Stimulated activated CD8-positive, alpha-beta memory T cell treated with anti-CD3 and anti-CD28 coated beads, Interleukin-12 subunit alpha, Interleukin-12 subunit beta, amount 100 ng/mL, for 4 hours (primary cell): ENCODE measurements at places on chromosomes 1 and 21.

- DNase-seq = no peak
Measured at GRCh38 chr21:35197191-35197590, 148.1 kb upstream of the RUNX1 start.

- DNase-seq = no peak
Measured at GRCh38 chr1:32818804-32819541, 1.5 kb downstream of the S100PBP start.

GRCh38 chr1:149962039-149962647 is 25.5 kb upstream of the MTMR11 start:
- no peak for DNase-seq

GRCh38 chr1:45044916-45045315 is 32.9 kb downstream of the UROD start:
- DNase-seq = no peak

DNA sequence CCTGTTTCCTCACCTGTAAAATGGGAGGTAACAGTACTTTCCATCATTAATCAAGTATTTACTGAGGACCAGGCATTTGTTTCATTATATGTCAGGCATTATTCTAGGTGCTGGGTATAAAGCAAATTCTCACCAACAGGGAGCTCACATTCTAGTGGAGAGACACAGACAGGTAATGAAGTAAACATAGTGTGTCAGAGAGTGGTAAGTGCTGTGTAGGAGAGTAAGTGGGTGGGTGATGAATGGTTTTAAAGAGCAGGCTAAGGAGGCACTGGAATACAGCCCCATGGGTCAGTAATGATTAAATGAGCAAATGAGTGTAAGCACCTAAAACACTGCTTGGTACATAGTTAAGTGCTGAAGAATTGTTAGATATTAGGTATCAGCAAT is 60.4 kb downstream of the DNTTIP2 start:
- no peak for DNase-seq

DNA sequence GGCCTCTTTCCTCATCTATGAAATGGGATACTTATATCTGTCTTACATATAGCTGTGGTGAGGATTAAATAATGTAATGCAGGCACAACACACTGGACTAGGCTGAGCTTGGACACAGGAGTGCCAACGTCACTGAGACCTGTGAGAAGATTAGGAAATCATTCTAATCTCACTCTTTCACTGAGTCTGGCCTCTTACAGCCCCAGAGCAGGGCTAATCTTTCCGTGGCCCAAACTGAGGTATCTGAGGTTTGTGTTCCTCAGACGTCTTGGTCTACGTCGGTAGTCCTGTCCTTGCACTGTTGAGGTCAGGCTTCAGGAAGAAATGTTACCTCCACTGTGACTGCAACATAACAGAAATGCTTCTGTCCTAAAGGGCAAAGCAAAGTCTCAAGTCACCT is 22.6 kb upstream of the A3GALT2 start:
- DNase-seq = no peak

DNA sequence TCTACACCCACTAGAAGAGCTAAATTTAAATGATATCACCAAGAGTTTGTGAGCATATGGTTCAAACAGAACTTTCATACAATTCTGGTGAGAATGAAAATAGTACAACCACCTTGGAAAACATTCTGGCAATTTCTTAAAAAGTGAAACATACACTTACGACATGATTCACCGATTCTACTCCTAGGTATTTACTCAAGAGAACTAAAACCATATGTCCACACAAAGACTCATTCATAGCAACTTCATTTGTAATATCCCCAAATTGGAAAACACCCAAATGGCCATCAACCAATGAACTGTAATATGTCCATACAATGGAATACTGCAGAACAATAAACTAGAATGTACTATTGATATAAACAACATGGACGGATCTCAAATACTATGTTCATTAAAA is 51.2 kb upstream of the ADAM30 start:
- DNase-seq = no peak

GRCh38 chr1:21104683-21105082 is 72.0 kb downstream of the EIF4G3 start:
- no peak for DNase-seq

DNA sequence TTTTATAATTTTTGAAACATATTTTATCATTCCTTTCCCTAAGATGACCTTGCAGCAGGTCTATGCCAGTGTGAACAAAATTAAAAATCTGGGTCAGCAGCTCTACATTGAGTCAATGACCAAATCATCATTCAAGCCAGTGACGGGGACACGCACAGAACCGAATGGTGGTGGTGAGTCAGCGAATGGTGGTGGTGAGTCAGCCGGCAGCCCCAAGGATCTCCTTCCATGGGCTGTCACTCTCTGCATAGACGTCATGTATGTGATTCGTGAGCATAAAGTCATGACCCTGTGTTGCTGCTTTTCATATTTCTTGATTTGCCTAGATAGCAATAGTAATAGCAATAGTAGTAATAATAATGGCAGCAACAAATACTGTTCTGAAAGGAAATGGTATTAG is 26.3 kb downstream of the PER3 start:
- no peak for DNase-seq

DNA sequence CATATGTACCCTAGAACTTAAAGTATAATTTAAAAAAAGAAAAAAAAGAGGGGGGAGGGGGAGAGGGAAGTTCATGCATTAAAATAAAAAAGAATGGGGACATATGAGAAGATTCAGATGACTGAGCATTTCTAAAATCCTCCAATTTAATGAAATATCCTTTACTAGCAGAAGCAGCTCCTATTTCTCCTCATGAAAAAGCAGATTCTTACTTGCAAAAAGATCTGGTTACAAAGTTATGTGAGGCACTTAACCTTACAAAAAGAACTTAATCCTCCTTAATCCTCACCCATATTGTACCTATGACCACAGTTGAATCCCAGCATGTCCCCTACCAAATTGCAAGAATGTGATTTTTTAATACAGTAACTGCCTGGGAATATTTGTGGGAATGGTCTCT is 298.5 kb downstream of the SRGAP2C start:
- no peak for DNase-seq

- DNase-seq = no peak
Measured at GRCh38 chr1:97145321-97145956, 423.9 kb downstream of the PTBP2 start.

DNA sequence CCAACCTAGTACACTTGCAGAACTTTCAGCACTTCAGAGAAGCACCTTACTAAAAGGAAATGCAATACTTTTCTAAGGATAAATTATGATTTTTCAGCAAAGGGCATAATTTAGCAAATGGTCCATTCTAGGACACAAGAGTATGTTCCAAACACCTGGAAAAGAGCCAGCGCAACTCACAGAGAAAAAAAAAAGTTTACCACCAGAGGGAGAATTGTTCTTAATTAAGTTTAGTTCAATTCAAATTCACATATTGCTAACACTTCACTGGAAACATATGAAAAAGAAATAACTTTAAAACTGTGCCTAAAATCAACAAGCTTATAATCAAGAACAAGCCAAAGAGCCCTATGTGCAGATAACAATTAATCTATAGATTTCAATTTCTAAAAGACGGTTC is 338.1 kb downstream of the SEC16B start:
- no peak for DNase-seq

GRCh38 chr21:36005018-36005417 is 55.3 kb downstream of the SETD4 start:
- DNase-seq = no peak
